ENCODE measurements at places on chromosomes 16 and 17.

DNA sequence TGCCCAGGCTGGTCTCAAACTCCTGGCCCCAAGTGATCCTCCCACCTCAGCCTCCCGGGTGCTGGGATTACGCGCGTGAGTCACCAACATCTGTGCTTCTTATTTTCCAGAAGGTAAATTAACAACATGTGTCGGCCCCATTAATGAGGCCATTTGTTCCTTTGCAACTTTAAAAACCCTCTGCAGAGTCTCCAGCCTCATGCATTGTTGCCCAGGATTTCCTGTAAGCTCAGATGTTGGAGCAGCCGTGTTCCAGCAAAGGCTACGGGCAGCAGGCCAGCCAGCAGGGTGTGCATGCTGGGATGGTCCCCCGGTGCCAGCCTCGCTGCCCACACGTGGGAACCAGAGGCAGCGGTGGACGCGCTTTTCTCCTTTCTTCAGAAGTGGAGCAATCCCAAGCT lies 19.1 kb upstream of the HEXD start:
- DNase-seq, result no peak

GRCh38 chr16:30447512-30448226 lies 2.0 kb upstream of the SEPHS2 start:
- no peak for DNase-seq

- DNase-seq, result no peak
These were observed 14.1 kb downstream of the TTYH2 start for GRCh38 chr17:74227271-74228080.

DNA sequence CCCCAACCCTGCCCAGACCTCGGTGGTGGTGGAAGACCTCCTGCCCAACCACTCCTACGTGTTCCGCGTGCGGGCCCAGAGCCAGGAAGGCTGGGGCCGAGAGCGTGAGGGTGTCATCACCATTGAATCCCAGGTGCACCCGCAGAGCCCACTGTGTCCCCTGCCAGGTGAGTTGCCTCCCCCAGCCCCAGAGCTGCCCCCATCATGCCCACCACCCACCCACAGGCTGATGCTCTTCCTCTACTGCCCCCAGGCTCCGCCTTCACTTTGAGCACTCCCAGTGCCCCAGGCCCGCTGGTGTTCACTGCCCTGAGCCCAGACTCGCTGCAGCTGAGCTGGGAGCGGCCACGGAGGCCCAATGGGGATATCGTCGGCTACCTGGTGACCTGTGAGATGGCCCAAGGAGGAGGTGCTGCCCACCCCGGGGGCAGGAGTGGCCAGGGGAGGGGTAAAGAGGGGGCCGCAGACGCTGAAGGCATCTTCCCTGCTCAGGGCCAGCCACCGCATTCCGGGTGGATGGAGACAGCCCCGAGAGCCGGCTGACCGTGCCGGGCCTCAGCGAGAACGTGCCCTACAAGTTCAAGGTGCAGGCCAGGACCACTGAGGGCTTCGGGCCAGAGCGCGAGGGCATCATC lies 8.4 kb downstream of the GALK1 start:
- no peak for DNase-seq

- no peak for DNase-seq
These were observed 75.5 kb downstream of the TMEM132E start for GRCh38 chr17:34654881-34655276.

DNA sequence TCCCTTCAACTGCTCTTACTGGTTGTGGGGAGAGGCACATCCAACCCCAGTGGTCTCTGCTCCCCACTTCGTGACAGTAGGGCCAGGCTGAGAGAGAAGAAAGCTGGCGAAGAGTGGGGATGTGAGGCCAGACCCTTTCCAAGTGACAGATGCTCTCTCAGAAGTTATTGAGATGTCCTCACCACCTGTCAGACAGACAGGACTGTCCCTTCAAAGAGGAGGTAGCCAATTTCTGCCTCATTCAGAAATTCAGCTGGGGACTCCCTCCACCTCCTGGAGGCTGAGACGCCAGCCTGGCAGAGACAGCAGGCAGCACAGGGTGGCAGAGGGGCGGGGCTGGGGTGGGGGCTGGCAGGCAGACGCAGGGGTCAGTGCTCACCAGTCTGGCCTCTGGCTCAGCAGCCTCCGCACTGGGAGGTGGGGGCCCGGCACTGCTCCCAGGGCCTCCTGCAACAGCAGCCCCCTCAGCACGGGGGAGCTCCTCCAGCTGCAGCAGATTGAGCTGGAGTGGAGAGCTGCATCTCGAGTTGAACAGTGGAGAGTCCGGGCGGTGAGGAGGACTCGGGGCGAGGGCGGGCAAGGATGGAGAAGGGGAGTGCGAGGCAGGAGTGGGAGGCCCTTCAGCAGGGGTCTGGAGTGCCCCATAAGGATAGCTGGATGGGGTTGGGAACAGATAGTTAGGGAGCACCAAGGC lies 9.2 kb downstream of the PER1 start:
- DNase-seq, result no peak

- DNase-seq, result no peak
These were observed 458 bp downstream of the ENKD1 start for GRCh38 chr16:67666032-67666551.

DNA sequence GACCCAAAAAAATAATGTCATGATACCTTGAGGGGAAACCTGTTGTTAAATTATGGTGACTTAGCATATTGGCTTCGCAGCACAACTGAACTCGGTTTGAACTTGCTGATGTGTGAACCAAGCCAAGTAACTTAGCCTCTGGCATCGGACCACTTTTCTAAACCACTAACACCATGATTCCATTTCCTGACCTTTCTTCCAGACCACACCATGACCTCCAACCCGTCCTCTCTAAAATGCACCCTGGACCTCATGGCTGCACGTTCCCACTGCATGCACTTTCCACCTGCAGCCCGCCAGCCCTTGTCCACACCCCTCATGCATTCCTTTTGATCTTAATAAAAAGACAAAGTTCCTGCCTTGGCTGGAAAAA lies 29.3 kb downstream of the DYNLRB2 start:
- no peak for DNase-seq

All from stimulated activated CD8-positive, alpha-beta memory T cell treated with anti-CD3 and anti-CD28 coated beads, Interleukin-7, amount 100 ng/mL, for 24 hours (primary cell).